ENCODE measurements at places on chromosomes 2 and 18. TPM values are rescaled to one million over a fixed set of nuclear protein-coding genes. Genes with fewer than 3 reads are reported as not detected.

NR4A2 gene
- total RNA-seq: 4.8 TPM

IL36RN gene
- total RNA-seq: not detected

SLC19A3 gene
- not detected for total RNA-seq

DNA sequence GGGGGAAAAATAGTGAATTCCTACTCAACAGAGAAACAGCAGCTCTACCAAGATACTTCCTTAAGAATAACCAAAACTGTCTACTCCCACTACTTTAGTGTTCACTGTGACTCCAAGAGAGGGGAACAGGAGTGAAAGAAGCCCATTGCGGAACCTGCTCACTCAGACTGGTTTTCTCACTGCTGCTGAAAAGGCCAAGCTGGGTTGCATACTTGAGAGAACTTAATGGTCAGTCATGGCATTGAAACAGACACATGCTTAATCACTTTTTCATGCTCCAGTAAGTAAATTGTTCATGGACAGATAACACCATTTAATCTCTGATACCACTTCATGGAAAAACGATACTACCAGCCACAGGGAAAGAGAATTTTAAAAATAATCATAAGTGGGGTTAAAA lies 35.7 kb upstream of the SLC8A1 start:
- no peak for DNase-seq

DNA sequence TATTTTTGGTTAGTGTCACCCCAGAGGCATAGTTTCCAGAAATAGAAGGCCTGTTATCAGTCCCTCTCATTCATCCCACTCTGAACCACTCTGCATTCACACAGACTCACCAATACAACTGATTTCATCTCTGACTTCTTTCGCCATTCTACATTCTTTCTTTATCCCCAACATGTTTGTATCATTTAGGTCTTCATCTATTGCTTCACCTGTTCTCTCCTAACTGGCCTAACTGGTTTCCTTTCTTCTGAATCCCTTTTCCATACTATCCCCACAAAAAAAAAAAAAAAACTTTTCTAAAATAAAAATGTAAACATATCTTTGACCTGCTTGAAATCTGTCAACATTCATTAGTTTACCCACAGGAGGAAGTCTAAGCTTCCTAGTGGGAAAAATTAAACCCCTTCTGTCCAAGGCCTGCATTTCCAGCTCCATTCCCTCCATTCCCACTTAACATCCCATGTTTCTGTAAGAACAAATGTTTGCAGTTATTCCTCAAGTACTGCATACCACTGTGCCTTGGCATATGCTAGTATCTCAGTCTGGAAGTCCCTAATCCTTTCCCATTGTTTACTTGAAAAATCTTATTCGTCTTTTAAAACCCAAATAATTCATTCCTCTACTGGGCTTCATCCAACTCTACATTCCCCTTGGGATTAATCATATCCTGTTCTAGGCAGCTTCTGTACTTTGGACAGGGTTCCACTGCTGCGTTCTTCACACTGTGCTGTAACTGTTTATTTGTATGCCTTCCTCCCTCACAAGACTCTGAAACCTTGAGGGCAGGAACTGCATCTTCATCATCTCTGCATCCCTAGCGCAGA lies 68.5 kb downstream of the FIGN start:
- DNase-seq: no peak

- DNase-seq: no peak
Measured at GRCh38 chr2:128260239-128261138, 58.2 kb downstream of the HS6ST1 start.

DNA sequence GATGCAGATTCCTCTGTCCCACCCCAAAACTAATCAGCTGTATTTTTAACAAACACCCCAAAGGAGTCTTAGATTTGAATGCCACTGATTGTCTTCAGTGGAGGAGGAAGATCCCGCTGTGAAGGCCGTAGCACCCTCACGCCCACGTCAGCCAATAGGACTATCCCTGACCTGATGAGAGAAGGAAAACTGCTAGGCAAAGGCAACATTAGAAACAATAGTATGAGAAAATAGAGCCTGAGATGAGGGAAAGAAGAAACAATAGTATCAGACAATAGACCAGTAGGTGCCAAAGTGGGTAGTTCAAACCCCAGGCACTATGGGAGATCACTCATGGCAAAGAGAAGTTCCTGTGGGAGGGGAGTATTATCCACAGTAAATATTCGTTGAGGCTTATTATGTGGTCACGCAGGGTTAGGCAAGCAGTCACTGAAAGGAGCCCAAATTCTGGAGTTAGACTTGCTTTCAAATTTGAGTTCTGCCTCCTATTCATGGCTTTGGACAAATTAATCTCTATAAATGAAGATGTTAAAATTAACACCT lies 2.8 kb downstream of the PCBP1 start:
- DNase-seq: no peak

All from spleen (tissue), 13 donors.